ENCODE measurements at places on chromosomes 6 and 20.

- no peak for DNase-seq
Observed at GRCh38 chr20:58634059-58634458, 17.0 kb upstream of the STX16 start.

GRCh38 chr6:142880201-142880600 lies 64.8 kb downstream of the HIVEP2 start:
- DNase-seq = no peak

GRCh38 chr6:88107241-88107640 lies 58.9 kb downstream of the CNR1 start:
- no peak for DNase-seq

DNA sequence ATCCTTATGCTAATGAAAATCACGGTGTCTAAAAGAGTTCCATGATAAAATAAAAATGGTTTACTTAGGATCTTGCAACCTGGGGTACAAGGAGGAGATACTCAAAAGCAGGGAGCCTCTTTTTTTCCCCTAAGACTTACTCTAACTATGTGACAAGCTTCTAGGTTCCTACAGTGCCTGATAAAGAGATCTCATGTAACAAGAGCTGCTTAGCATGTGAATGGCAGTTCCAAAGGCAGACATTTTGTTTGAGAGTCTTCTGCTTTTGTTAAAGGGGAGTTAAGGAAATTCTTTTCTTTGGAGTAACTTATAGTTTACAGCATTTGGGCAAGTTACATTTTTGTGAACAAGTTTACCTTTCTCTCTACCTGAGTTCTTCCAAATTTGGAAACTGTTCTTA lies 945.8 kb upstream of the ADGRB3 start:
- no peak for DNase-seq

GRCh38 chr6:15893556-15894253 lies 230.9 kb upstream of the DTNBP1 start:
- DNase-seq = no peak

GRCh38 chr20:19620446-19620845 lies 137.6 kb upstream of the RIN2 start:
- no peak for DNase-seq

GRCh38 chr6:49782725-49783124 lies 4.4 kb downstream of the PGK2 start:
- no peak for DNase-seq

DNA sequence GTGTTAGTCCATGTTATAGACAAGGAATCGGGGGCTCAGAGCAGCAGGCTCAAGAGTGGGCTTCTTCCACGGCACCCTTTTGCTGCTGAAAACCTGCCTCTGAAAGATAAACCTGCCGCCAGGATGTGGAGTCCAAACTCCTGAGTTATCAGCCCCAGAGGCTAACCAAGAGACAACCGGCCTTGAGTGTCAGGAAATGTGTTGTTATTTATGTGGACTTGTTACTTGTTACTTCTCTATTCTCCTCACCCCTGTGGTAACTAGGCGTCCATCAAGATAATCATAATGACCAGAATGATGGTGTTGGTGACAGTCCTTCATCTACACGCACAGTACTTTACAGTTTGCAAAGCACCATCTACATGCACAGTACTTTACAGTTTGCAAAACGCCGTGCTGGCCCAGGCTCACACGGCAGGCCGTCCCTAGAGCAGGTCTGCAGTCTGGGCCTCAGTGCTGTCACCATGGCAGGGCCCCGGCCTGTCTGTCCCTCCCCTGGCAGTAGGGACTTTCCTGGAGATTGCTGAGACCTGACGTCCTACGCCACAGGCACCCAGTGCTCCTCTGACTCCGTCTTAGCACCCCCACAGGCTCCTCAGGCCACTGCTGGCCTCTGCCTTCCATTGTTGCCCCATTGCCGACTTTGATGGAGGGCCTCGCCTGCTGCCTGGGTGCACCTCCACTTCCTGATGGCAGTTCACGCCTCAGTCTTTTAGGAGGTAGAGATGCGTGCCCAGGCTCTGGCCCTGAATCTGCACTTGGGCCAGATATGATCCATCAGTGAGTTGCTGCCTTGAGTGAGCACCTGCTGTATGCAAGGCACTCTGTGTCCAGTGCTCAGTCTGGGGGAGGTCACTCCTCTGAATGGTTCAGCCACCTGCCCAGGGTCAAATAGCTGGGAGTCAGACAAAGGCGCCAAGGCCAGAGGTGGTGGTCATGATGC lies 9.1 kb upstream of the BPIFB4 start:
- no peak for DNase-seq

- DNase-seq = no peak
Observed at GRCh38 chr20:38798266-38798665, 7.2 kb upstream of the PPP1R16B start.

- DNase-seq = no peak
Observed at GRCh38 chr6:34696189-34696738, 303 bp downstream of the ILRUN start.

- no peak for DNase-seq
Observed at GRCh38 chr6:144162977-144163376, 12.7 kb downstream of the STX11 start.

- peak; percentile 68 for DNase-seq
Observed at GRCh38 chr6:42049948-42050296, 402 bp upstream of the TAF8 start.

- DNase-seq = no peak
Observed at GRCh38 chr6:131978522-131978921, 27.4 kb upstream of the CCN2 start.

DNA sequence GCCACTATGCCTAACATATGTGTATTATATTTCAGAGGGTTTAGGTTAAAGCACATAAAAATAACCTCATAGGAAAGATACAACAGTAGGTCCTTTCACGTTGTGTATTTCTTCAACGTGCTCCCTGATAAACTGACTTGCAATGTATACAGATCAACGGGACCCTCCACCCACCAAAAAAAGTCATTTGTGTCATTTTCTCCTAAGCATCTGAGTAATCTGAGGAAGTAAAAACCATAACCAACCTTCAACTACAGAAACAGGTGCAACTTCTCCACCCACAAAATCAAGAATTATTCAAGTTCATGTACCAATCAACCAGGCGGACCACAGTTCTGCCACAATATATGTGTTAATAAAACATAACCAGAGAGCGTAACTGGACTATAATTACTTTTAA lies 54.9 kb upstream of the NHSL1 start:
- DNase-seq = no peak

DNA sequence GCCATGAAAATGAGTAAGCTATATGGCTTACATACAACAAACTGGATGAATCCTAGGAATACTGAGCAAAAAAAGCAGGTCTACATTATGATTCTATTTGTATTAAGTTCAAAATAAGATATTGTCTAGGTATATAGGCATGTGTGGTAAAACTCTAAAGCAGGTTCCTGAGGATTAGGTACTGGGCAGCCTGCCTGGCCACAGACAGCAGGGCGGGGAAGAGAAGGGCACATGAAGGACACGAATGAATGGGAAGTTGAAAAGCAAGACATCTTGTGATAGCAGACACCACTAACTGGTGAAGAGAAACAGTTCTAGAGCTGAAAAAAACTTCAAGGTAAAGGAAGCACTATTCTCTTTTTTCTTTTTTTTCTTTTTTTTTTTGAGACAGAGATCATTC lies 72.6 kb upstream of the SLC4A11 start:
- no peak for DNase-seq

Data from activated CD8-positive, alpha-beta memory T cell treated with anti-CD3 and anti-CD28 coated beads, Interleukin-2, amount 10 ng/mL, durations not matched to agents 7 days and 5 days (primary cell).